ENCODE measurements at places on chromosomes 1 and 21.

DNA sequence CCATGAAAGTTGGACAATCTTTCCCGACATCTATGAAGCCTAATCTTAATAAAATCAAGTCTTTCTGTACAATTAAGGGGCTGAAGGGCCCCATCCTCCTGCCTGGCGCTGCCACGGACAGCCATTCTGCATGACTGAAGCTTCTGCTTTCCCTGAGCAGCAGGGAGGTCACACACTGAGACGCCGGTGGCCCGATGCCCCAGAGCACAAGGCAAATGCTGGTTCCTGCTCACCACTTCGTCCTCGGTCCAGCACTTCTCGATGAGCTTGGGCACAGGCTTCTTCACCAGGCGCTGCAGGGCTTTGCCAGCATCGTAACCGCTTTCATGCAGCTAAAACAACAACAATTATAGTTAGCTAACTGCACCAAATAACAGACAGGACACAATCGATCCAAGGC, 147.8 kb downstream of the SLC45A1 start:
- DNase-seq, result no peak

GRCh38 chr1:88608139-88608943, 75.7 kb upstream of the PKN2 start:
- no peak for DNase-seq

DNA sequence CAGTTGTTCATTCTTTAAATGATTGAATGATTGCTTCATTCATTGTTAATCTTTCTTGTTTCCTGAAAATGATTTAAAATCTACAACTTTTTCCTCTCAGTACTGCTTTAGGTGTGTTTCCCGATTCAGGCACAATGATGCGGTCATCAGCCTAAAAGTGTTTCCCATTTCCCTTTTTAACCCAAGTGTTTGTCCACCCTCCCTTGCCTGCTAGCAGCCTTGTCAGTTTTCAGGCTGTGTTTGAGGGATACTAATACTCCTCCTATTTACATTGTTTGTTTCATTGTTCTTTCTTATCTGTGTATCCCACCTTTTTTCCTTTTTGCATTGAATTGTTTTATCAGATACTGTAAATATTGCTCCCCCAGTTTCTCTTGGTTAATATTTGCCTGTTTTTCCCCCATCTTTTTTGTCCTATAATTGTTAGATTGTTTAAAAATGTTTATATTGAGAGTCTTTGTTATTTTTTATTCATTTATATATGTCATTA, 131.1 kb downstream of the KIAA0319L start:
- no peak for DNase-seq

- no peak for DNase-seq
Measured at GRCh38 chr1:184158896-184159681, 107.6 kb downstream of the TSEN15 start.

DNA sequence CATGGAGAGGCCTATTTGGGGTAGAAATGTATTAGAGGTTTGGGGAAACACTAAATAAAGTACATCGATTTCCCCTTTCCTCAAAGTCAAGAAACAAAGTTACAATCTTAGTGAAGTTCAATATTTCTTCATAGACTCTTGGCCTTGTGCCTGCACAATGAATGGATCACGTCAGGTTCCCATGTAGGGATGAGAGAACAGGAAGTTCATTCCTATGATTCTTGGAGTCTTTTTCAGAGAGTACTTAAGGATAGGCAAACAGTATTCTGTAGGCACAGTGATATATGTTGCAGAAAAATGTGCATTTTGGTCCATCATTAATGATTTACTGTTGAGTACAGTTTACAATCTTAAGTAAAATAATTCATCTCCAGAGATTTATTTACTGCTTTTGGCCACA, 275.5 kb downstream of the RGS7 start:
- no peak for DNase-seq

- DNase-seq, result no peak
Measured at GRCh38 chr1:84643183-84643582, 47.1 kb downstream of the SSX2IP start.

GRCh38 chr21:21085206-21085605, 87.0 kb downstream of the NCAM2 start:
- no peak for DNase-seq

- DNase-seq, result peak; percentile 83
Measured at GRCh38 chr21:41878831-41879189, 334 bp downstream of the PRDM15 start.

DNA sequence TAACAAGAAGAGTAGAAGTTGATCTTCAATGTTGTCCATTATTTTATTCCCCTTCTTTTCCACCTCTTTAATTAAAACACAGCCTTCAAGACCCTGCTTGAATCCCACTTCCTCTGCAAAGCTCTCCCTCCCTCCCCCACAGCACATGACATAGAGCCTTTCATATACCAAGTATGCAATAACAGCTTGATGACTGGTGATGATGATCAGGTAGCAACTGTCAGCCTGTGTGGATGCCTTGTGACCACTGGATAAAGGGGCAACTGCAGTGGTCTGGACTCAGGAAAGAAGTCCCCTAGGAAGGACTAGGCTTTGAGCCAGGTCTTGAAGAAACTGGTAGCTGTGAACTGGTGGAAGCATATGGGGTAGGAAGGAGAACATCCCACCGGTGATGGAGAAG, 53.8 kb upstream of the PRDX6 start:
- DNase-seq, result no peak

DNA sequence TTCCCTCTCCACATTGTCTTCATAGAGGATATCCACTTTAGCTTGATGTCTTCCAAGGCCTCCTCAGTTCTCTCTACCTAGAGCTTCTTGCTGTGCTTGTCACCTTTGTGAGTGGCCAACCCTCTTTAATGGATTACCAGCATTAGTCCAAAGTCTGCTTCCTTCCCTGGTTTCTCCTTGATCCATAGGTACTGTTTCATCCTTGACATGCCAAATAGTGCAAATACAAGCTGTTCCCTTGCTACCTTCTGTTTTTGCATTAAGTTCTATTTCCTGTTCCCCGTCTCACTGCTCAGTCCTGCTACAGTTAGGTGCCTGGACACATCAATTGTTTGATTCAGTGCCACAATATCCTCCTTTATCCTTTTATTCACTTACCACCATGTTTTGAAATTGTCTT, 19.2 kb downstream of the MAST2 start:
- DNase-seq, result no peak

DNA sequence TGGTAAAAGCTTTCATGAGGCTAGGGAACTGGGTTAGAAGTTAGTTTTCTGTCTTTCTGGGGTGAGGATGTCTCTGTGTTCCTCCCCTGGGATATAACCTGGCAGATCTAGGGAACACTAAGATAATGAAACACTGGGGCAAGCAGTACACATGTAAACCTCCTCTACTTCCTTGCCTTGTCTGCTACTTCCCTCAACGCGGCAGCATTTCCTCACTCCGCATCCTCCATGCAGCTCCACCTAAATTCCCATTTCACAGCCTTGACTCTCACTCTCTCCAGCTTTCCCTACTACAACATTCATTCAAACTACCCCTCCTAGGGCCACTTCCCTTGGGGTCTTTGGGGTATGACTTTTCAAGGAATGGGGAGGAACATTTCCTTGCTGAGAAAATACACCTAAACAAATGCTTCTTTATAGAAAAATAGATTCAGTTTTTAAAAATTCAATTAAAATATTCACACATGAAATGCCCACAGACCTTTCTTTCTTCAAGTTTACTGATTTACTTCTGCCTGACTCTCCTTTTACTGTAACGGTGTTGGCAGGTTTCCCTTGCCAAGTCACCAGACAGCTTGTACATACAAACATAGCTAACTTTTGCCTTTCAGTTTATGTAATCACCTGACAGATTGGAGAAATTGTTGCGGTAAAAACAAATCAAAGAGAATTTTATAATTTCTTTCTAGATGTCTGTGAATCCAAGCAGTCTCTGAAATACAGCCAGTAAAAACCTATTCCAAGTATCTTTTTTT, 90.1 kb downstream of the TNFSF18 start:
- DNase-seq, result no peak

DNA sequence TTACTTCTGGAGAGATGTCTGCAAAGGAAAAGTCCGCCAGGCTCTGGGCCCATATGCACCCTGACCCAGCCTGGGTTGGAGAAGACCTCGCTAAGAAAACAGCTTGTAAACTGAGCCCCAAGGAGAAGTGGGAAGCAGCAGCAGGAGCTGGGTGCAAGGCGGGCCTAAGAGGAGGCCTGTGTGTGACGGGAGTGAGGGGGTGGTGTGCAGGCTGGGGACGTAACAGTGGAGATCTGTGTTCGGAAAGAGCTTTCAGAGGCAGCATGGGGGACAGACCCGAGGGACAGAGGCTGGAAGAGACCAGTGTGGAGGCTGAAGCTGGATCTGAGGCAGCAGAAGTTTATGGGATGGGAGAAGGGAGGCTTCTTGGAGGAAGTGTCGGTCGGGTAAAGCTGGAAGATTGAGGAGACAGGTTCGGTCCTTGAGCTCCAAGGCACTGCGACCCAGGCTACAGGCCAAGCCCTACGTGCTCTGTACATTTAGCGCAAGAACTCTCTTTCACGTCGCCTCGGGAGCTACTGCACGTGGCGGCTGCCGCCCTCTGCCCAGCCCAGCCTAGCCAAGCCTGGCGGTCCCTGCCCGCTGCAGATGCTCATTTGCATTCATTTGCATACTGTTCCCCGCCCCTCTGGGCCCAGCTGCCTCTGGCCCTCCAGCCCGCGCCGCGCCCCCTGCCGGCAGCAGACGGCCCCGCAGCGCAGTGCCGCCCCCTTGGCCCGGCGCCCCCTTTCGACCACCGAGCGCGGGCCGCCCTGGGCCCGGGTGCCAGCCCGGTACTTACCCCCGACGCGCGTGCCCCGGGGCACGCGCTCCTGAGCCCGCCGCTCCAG, 6.3 kb downstream of the HPCA start:
- peak; percentile 47 for DNase-seq

GRCh38 chr1:17273096-17273495, 24.2 kb downstream of the PADI3 start:
- DNase-seq, result no peak

GRCh38 chr21:42225042-42225441, 6.1 kb downstream of the ABCG1 start:
- no peak for DNase-seq

GRCh38 chr1:64019818-64020217, 183.6 kb upstream of the UBE2U start:
- peak; percentile 29 for DNase-seq

- peak; percentile 88 for DNase-seq
Measured at GRCh38 chr1:172699111-172699510, 40.2 kb downstream of the FASLG start.

- DNase-seq, result no peak
Measured at GRCh38 chr21:35812679-35813078, 247.6 kb downstream of the SETD4 start.

GRCh38 chr1:170041423-170042192, 32.9 kb downstream of the KIFAP3 start:
- DNase-seq, result no peak

DNA sequence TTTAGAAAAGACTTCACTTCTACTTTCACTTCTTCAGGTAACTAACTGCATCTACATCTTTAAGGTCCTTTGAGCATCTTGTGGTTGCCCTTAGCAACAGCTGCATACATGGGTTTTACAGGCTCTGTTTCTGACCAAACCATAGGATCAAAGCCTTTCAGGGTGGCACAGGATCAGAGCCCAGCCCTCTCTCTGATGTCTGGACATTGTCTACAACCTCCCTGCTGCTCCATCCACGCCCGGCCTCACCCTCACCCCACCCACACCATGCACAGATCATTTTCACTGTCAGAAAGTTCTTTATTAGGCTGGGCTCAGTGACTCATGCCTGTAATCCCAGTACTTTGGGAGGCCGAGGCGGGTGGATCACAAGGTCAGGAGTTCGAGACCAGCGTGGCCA, 5.2 kb downstream of the NCF2 start:
- no peak for DNase-seq

DNA sequence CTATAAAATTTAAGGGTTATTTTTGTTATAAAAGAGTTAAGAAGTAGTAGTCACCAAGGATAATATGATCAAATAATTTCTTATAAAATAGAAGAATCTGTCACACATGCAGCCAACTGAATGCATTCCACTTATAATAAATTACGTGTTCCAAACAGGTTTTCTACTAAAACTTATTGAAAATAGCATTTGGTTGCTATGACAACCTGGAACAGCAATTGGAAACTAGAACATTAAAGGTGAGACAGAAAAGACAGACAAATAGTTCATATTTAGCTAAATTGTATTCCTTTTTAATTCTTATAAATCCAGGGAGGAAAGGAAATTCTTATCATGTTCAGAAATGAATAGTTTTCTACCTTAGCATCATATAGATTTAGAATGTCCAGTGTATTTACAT, 9.1 kb upstream of the CHODL start:
- DNase-seq, result no peak

DNA sequence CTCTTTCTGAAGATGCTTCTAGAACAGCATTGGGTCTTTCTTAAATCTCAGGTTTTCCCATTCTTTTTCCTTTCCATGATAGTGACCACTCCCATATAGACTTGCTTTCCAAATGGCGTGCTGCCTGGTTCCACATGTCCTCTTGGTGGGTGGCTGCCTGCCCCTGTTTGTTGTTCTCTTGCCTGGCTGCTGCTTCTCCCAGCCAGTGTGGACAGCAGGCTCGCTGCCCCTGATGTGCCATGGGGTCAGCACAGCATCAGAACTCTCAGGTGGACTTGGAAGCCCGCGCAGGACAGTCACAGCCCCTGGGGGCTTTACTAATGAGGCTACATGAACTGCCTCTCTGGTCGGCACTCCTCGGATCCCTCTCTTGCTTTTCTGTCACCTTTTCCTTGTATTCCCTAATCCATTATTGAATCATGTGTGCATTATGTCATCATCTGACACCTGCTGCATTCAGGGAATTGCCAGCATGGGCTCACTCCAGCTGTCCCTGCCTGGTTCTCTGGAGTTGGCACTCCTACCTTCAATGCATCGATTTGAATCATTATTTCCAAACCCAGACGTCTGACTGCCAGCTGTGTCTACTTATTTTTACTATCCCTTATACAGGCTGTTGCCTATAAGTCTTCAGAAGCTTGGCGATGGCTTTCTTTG, 100.5 kb upstream of the COA6 start:
- no peak for DNase-seq

DNA sequence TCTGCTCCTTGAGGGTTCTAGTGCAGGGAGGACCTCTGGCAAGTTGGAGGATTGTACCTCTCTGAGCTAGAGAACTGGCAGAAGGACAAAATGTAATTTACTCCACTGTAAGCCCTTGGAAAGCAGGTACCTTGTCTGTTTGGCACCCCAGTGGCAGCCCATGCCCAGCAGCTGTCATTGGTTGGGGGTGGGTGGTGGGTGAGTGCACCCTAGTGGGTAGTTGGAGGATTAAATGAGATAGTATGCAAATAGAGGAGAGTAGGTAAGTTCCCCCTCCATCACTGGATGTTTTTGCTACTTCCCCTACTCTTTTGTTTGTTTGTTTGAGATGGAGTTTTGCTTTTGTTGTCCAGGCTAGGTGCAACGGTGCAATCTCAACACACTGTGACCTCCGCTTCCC, 69.8 kb downstream of the RYR2 start:
- DNase-seq, result no peak

DNA sequence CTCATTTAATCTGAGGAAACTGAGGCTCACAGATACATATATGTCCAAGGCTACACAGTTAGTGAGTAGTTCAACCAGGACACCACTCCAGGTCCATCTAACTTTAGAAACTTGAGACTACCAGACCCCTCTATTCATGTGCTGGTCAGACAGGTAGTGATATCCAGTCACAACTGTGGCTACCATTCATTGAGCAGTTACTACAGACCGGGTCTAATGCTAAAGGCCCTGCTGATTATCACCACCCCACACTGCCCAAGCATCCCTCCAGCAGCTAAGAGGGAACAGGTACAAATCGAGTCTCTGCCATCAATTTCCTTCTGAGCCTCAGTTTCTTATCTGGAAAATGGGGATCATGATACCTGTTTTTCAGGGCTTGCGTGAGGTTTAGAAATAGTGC, 5.3 kb downstream of the HPCA start:
- DNase-seq, result no peak

GRCh38 chr21:34075760-34076660, 2.6 kb downstream of the MRPS6 start:
- DNase-seq, result peak; percentile 17

- DNase-seq, result no peak
Measured at GRCh38 chr1:46173361-46173856, 1.5 kb upstream of the TSPAN1 start.

Data from activated naive CD4-positive, alpha-beta T cell treated with anti-CD3 and anti-CD28 coated beads for 36 hours (primary cell).